Globus pallidus (tissue), 1 donor: ENCODE measurements at places on chromosomes 3 and 15.

DNA sequence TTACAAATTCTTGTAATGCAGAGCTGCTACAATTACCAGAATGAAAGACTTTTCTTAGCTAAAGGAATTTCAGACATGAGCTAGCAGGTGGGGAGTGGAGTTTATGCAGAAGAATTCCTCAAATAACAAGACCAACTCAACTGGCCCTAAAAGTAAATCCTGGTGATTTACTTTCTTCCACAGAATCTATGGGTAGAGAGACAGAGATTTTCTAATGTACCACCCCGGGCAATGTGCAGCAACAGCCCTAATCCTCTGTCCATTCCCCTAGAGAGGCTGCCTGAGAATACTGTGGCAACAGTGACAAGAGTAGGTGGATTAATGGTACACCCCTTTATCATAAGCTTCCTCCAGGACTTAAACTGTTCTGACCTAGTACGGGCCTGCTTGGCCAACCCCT, 55.2 kb downstream of the AQR start:
- no peak for DNase-seq

DNA sequence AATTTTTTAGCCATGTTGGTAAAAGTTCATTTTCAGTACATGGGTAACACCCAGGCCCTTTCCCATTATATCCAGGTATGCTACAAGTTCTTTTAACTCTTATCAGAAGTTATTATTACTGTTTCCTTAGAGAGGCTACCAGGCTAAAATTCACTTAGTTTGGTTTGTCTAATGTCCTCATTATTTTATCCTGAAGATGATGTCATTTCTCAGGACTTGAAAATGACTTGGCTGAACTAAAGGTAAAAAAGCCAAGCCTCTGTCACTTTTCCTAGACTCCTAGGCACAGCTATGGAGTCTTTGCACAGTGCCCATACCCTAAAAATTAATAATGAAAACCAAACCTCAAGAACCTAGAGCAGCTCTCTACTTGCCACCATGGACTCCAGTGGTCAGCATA, 4.1 kb downstream of the ELL3 start:
- no peak for DNase-seq

- DNase-seq: no peak
These were observed 42.7 kb downstream of the SERP1 start for GRCh38 chr3:150503402-150504099.

- peak; percentile 66 for DNase-seq
These were observed 48.5 kb downstream of the EFHB start for GRCh38 chr3:19885468-19885867.

- no peak for DNase-seq
These were observed 106.8 kb downstream of the SEMA6D start for GRCh38 chr15:47824147-47824546.

DNA sequence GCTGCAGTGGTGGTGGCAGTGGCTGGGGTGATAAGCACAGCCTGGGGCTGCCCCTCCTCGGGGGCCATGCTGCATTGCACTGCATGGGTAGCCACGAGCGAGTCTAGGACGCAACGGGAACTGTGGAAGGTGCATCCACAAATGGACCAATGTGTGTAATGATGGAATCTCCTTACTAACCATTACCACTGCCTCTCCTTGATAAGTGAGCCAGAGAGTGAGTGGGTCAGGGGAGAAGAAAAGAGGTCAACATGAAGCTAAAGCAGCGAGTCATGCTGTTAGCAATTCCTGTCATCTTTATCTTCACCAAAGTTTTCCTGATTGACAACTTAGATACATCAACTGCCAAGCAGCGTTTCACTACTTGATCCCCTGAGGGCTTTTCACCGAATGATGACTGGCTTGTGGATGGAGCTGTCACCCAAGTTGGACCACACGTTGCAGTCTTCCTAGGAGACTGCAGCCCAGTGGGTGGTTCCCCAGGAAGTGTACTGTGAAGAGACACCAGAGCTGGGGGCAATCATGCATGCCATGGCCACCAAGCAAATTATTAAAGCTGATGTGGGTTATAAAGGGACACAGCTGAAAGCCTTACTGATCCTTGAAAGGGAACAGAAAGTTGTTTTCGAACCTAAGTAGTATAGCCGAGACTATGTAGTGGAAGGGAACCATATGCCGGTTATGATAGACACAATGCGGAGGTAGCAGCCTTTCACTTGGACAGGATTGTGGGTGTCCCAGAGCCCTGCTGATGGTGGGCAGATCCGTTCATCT, 20.6 kb downstream of the SAMD7 start:
- no peak for DNase-seq

GRCh38 chr15:87450314-87450713, 806.2 kb downstream of the NTRK3 start:
- DNase-seq: no peak

DNA sequence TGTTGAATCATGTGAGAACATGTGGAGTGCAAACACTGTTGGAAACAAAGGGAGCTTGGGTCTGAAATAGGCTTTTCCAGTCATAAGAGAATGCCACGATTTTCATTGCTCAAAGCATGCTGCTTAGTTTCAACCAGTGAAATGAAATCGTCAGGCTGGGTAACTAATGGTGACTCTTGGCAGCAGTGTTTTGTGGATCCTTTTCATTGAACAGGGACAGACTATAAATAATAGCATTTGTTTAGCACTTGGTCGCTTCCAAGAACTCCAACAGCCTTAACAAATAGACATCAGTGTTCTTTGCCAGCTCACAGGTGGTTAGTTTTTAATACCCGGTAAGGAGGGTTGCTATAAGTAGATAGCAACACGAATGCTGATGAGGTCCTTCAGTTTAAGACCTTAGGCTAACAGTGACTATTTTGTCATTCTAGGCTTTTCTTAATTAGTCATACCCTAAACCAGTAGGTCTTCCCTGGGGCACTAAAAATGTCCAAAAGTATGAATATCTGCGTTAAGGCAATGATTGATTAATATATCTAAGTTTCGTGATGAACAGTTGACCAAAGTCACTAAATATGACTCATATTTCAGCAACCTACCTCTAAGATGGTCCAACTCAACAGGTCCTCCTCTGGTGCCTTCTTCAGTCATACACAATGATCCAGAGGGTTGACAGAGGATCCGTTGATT, 15.8 kb downstream of the TP63 start:
- DNase-seq: no peak

DNA sequence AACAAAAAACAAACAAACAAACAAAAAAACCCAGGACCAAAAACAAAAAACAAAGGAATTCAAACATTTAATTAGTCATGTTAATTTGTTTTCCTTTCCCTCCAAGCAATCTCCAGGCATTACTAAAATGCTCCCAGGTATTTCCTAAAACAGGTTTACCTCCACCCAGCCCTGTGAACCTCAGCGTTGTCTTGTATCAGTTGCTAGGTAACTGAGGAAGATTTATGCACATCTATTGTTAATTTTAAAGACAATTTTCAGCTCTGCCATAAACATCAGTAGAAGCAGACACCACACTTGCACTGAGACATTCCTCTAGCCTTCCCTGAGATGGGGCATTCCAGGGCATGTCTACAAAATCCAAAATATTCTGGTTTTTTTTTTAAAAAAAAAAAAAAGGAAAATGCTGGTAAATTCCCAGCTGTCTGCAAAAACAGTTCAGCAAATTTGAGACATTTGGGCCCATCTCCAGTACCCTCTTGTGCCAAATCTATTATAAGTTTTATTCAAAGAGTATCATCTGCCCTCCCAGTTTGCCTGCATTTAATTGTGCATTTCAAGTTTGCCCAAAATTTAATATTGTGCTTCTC, 227.6 kb downstream of the ADAMTS9 start:
- no peak for DNase-seq

- peak; percentile 40 for DNase-seq
These were observed 1.6 kb downstream of the PDE8A start for GRCh38 chr15:84983294-84983693.

- no peak for DNase-seq
These were observed 58.1 kb upstream of the FOXP1 start for GRCh38 chr3:71641674-71642073.
